Lower lobe of right lung (tissue), 2 donors: ENCODE measurements at places on chromosomes 16 and 17. TPM values are rescaled to one million over a fixed set of nuclear protein-coding genes. Genes with fewer than 3 reads are reported as not detected.

DNA sequence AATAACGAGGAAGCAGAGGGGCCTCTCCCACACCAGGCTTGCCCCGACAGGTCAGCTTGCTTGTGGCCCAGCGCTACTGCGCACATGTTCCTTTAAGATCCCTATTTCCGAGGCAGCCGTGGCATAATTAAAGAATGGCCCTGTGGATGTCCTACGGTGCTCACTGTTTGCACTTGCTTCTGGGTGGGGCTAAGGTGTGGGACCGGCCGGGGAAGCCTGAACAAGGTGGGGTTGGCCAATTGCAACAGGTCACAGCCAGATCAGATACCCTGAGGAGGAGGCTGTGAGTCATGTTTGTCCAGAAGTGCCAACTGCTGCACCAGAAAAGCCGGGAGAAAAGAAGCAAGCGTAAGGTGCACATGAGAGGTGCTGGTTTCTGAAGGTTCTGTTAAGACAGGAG, 158.5 kb upstream of the CACNG5 start:
- DNase-seq, result peak; percentile 84

DNA sequence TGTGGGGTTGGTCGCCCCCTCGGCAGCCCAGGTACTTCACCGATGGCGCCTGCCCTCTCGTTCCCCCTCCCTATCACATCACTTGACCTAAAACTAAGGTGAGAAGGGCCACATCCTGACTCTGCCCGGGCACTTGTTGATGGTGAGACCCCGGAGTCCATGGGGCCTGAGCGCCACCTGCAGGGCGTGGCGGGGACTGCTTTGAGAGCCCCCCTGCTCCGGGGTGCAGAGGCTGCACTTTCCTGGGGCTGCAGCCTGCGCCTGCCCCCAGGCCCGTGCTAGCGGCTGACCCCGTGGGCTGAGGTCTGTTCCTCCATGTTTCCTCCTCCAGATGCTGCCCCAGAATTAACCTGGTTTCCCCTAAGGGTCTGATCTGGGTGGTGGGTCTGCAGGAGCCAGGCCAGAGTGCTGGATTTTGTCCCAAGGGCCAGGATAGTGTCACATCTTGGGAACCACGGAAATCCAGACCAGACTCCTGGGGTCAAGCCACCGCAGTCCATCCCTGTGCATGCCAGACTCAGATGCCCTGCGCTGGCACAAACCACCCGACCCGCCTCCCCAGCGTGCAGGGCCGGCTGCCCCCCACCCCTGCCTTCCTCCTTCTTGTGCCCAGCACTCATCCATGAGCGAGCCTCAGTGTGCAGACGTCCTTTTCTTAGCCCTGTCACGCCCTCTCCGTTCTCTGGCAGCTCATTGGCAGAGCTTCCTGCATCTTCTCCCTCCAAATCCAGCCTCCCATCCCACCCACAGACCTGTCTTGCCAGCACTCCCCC, 2.7 kb downstream of the NDUFAF8 start:
- DNase-seq, result peak; percentile 73

DNA sequence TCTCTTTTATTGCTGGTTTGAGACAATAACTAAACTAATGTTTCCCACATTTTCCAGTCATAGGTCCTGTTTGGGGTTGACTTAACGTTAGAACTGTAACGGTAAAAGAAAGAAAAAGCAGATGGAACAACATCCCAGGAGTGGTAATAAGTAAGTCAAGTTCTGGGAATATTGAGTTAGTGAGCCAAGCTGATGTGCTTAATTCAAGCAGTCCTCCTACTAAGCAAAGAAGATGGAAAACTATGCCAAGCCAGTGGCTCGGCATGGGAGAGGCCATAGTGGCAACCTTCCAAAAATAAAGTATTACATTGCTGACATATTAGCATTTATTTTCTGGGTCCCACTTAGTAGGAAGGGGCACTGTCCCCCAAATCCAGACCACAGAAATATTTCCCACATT, 161.7 kb upstream of the CDH5 start:
- DNase-seq, result no peak

- no peak for DNase-seq
Measured at GRCh38 chr17:73493956-73494926, 150.0 kb downstream of the SDK2 start.

Gene FOXN1
- 0.15 TPM for total RNA-seq

Gene PIGS
- 45.3 TPM for total RNA-seq
